Stimulated activated CD8-positive, alpha-beta memory T cell treated with anti-CD3 and anti-CD28 coated beads, Interleukin-7, amount 100 ng/mL, for 24 hours (primary cell): ENCODE measurements at places on chromosomes 6 and 20.

- DNase-seq, result no peak
These were observed 14.8 kb downstream of the ERMARD start for GRCh38 chr6:169766232-169766631.

DNA sequence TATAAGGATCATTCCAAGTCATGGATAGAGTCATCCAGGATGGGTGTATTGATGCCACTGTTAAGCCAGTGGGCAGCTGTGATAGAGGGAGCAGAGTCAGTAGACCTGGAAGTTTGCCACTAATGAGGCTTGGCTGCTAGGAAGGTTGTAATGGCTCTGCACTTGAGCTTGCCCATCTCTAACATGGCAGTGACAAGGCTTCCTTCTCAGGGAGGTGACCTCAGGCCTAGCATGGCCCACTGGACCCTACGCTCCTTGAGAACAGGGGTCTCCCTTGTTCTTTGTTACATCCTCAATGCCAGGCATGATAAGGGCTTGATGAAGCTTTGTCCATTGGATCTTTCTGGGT is 155.1 kb downstream of the CD83 start:
- DNase-seq, result no peak

- no peak for DNase-seq
These were observed 913.9 kb upstream of the MAP3K7 start for GRCh38 chr6:91500689-91501303.

GRCh38 chr20:34976286-34976685 is 20.6 kb downstream of the MYH7B start:
- no peak for DNase-seq

DNA sequence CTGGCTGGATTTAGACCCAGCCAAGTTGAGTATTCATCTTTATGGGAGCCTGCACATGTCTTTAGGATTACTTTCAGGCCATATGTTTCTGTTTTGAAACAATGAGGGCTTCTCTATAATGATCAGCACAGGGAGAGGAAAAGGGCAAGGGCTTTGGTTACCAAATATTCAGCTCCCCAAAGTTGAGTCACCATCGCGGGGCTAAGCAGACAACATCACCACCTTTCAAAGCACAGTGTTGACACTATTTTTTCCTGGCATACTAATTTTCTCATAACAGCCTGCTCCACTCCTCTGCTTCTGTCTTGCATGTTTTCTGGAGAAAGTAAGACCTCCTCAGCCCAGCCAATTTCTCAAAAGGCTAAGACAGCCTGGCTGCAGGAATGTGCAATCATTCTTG is 4.9 kb downstream of the SCML4 start:
- DNase-seq, result no peak

GRCh38 chr20:58716476-58717277 is 24.1 kb downstream of the NPEPL1 start:
- no peak for DNase-seq

DNA sequence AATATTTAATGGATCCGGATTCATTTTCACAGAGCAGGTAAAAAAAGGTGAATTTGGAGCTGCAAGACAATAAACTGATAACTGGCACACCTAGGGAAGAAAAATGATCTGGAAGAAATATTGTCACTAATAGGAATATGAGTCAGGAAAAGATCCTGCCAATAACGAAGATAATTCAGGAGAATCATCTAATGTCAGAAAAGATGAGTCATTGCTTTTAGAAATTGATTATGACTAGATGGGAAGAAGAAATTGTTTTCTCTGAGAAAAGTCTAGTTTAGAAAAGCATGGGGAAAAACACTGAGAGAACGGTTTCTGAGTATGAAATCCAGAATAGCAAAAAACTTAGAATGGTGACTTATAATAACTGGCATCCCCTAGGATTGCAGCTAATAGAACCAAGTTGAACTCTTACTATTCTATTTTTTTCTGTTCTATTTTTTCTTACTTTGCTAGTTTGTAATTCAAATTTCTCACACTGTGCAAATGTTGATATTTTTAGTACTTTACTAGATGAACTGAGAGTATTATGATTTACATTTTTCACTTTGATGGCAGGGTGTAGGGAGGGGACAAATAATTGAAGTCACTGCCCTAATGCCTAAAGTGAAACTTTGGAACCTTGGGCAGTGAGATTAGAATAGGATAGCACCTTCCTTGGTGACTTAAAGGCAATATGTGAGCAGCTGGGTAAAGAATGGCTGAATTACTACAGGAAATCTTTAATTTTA is 38.2 kb upstream of the SUPT3H start:
- no peak for DNase-seq

- no peak for DNase-seq
These were observed 61.1 kb downstream of the RIN2 start for GRCh38 chr20:19819149-19819548.

DNA sequence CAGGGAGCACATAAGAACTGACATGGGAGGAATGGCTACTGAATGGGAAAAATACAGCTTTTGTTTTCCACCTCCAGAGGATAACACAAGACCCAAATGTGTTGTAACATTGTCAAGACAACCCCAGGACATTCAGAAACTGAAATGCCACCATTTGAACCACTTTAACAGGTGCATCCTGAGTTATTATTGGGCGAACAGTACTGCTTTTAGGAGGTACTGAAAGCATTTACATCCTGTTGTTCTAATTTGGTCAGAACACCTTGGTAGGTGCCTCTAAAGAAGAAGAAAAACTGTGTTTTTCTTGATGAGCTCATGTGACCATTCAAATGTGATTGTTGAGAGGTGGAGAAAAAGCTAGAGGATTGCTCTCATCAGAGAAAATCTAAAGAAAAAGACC is 6.4 kb upstream of the TXNDC5 start:
- no peak for DNase-seq

DNA sequence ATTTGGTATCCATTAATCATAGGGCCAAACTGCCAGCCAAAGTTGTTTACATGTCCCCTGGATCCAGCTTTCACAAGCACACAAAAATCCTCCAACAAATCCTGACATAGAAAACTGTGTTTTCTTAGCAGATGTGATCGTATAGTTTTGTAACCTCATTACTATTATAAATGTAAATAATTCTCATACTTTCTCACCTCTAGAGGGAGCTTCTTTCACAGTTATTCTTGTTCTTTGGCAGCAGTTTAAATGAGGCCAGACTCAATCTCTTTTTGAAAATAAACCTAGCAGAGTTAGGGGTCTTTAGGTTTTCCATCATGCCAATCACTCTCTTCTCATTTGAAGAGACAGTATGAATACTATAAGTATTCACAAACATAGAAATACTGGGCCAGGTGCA is 17.0 kb upstream of the ZNF318 start:
- no peak for DNase-seq

GRCh38 chr6:1062786-1063545 is 248.9 kb upstream of the FOXQ1 start:
- no peak for DNase-seq

GRCh38 chr6:7143476-7143974 is 35.8 kb downstream of the RREB1 start:
- DNase-seq, result no peak

GRCh38 chr6:92849636-92850035 is 569.7 kb downstream of the EPHA7 start:
- DNase-seq, result no peak

- DNase-seq, result no peak
These were observed 16.5 kb downstream of the REPS1 start for GRCh38 chr6:138971601-138972000.

- DNase-seq, result no peak
These were observed 160.1 kb downstream of the SCP2D1 start for GRCh38 chr20:18973529-18974173.

DNA sequence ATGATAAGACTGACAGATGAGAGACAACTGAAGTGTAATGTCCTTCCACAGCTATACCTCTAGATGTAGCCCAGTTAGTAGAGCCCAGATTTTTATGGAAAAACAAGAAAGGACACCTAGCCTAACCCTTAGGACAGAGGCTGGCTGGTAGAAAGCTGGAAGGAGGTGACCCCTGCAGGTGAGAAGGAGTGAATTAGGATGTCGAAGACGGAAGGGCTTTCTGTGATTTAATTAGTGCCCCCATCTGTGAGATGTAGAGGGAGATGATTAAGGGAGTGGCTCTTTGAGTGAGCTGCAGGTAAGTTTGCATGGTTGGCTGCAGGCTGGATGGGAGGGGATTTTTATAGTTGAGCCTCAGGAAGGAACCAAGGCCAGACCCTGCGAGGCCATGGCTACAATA is 82.8 kb downstream of the GFRA4 start:
- DNase-seq, result no peak

- no peak for DNase-seq
These were observed 295.6 kb upstream of the BMP2 start for GRCh38 chr20:6471871-6472270.

DNA sequence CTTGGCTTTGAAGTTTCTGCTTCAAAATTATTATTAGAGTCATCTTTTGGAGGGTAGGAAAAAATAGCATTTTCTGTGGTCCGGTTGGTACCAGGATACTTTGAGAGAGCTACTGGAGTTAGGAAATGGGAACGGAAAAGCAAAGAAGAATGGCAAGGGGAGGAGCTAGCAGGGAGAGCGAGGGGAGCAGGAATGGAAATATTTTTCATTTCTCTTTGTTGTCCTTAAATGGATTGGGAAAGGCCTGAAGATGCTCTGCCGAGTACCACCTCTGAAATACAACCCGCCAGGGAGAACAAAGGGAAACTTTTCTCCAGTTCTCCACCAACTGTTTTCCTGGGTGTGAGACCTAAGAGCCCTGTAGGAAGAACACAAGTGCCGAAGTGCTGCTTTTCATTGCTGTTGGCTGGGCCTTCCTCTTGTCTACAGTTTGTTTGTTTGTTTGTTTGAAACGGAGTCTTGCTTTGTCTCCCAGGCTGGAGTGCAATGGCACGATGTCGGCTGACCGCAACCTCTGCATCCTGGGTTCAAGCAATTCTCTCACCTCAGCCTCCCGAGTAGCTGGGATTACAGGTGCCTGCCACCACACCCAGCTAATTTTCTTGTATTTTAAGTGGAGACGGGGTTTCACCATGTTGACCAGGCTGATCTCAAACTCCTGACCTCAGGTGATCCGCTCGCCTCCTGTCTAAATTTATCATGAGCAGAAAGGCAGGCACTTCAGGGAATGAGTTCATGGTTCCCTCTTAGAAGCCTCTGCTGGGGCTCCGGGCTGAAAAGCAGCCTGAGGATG is 3.5 kb upstream of the TRAF3IP2 start:
- no peak for DNase-seq

DNA sequence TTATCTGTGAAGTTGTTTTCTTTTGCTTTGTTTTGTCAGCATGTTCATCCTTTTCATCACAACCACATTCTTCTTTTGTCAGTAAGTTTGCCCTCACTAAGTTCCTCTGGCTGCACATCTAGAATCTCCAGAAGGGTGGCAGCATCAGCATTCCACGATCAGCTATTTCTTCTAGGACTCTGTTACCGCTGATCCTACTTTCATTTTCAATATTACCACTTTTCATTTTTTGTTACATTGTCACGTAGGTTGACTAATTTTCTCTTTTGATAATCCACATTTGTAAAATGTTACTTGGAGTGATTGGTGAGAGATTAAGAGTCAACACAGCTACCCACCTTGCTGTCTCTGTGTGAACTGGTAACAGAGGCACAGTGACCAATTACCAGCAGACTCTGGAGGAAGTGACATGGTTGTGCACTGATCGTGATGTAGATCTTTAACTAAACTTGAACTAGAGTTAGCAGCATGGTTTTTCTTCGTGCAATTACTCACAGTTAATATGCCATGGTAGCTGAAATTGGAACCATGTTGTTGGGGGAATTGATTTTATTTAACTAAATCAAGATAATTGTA is 307.9 kb upstream of the SLC35B3 start:
- no peak for DNase-seq
